Nephron progenitor cell (in vitro differentiated cells): ENCODE measurements at places on chromosomes 5 and 9.

GRCh38 chr5:126014676-126015075 lies 408.5 kb upstream of the GRAMD2B start:
- DNase-seq, result no peak

- DNase-seq, result no peak
Measured at GRCh38 chr9:682633-683508, 158.6 kb upstream of the DMRT1 start.

- no peak for DNase-seq
Measured at GRCh38 chr9:34154057-34154456, 24.8 kb upstream of the UBAP1 start.

- DNase-seq, result no peak
Measured at GRCh38 chr5:115336964-115337363, 40.5 kb upstream of the CCDC112 start.

GRCh38 chr9:94928691-94929368 lies 202.3 kb downstream of the AOPEP start:
- DNase-seq, result no peak

GRCh38 chr9:134623258-134624066 lies 18.1 kb upstream of the COL5A1 start:
- no peak for DNase-seq

DNA sequence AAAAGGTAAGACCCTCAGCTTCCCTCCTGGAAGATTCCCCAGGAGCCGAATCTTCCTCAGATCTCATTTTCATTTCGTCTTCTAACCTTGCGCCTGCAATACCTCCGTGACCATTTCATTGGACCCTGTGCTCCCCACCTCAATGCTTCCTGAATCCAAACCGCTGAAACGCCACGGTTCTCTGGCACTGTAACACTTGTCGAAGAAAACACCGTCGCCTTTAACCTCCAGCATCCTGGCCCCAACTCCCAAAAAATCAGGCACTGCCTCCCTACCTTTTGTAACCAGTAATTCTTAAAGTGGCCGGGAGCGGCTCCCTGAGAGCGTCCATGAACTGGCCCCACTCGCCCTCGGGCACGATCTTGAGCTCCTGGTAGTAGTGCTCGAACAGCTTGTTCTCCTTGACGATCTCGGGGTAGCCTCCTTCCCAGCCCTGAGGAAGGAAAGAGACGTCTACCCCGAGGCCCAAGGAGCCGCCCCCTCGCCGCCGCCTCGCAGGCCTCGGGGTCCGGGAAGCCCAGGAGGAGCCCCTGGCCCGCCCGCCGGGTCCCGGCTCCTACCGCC lies 438 bp downstream of the NSUN2 start:
- DNase-seq, result no peak

GRCh38 chr5:147303976-147304375 lies 69.2 kb downstream of the STK32A start:
- no peak for DNase-seq

DNA sequence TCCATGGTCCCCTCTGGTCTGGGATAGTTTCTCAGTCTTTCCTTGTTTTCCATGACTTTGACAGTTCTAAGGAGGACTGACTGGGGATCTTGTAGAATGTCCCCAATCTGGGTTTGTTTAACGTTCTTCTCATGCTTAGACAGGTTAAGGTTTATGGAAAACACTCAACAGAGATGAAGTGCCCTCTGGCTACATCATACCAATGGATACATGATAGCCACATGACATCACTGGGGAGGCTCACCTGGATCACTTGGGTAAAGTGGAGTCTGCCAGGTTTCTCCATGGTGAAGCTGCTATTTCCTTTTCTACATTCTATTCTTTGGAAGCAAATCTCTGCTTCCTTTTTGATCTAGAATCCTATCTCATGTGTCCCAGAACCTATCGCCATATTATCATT lies 23.8 kb upstream of the ALDH1B1 start:
- no peak for DNase-seq

DNA sequence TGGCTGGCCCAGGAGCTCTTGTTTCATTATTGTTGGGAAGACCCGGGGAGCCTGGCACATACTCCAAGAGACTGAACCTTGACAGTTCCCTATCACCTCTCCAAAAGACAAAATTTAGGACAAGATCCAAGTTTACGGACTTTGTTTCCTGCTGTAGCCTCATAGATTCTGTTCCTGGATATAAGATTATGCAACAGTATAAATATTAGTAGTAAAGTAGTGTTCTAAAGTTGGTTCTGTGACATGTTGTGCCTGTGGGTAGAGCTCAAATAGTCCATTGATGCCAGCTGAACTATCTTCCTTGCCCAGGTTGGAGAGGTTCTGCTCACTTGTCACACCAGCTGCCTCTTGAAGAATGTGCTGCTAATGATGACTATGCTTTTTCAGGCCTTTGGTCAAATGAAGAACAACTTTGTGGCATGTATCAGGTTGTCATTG lies 430.2 kb downstream of the DMAC1 start:
- DNase-seq, result no peak

DNA sequence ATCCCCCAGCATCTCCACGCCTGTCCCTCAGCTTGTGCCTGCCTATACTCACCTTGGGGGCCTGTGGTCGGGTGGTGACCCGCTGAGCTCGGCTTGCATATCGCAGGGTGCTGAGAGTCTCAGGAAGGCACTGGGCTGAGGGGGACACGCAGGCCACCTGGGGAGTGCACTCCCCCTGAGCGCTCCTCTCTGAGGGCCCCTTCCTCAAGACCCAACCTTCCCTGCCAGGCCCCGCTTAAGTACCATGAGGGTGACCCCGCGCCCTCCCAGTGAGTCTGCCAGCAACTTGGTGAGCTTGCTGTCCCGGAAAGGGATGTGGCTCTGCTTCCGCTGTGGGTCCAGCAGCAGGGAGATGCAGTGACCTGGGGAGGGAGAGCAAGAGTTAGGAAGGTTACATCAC lies 4.1 kb downstream of the KIF12 start:
- DNase-seq, result no peak

GRCh38 chr5:177295924-177296323 lies 7.6 kb downstream of the RAB24 start:
- no peak for DNase-seq

- no peak for DNase-seq
Measured at GRCh38 chr9:109739760-109740159, 40.2 kb upstream of the PALM2AKAP2 start.

DNA sequence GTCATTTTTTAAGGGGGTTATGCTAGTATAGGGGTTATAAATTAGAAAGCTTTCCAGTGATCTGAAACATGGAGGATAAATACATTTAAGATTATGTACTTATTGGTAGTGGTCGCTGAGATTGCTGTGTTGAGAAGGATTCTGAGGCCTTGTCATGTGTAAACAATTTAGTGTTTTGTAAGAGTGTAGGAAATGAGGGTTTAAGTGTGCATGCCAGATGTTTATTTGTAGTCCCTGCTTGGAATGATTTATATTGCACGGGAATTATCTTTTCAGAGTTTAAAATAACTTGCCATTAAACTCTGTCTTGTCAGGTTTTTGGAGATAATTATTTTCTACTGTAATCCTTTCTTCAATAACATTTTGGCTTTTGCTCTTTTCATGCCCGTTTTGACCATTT lies 19.4 kb downstream of the ZNF618 start:
- no peak for DNase-seq

DNA sequence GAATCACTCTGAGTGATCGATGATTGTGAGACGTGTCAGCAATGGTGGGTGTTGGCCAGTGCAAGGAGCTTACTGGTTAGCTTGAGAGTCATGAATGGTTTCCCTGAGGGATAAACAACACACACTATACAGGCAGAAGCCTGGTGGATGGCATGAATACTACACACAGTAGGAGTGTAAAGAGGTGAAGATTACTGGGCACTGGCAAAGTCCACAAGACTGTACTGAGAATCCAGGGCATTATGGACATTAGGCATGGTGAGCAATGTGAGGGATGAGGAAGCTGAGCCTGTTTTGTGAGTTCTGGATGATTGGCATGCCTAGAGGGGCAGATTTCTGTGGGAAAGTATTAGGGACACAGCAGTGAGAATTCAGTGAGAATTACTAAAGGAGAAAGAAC lies 71.3 kb downstream of the KDM4C start:
- DNase-seq, result no peak

DNA sequence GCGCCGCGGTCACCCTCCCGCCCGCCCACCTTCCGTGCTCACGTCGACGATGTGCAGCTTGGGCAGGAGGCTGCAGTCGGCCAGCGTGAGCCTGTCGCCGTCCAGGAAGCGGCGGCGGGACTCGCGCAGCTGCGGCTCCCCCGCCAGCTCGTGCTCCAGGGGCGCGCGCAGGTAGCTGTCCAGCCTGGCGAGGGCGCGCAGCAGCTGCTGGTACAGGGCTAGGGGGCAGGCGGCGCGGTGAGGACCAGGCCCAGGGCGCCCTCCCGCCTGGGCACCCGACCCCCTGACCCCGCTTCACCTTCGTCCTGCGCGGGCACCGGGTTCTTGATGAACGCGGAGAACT lies 1.5 kb downstream of the CLIC3 start:
- no peak for DNase-seq

- no peak for DNase-seq
Measured at GRCh38 chr5:99771296-99771695, 763.9 kb upstream of the FAM174A start.

DNA sequence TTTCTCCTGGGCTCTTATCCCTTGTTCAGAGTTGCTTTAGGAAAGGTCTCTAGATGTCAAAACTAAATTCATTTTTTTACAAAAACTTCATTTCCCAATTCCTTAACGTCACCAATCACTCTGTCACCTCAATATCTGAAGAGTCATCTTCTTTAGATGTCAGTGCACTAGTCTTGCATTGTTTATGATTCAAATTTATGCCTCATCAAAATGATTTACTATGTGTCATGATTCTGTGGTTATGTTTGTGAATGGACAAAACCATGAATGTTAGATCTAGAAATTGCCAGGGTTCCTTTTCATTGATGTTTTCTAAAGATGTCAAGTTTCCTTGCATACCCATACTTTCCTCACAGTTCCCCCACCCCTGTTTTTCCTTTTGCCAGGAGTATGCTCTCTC lies 21.5 kb downstream of the CWC27 start:
- no peak for DNase-seq

- no peak for DNase-seq
Measured at GRCh38 chr9:70554881-70555280, 140.4 kb upstream of the KLF9 start.

- no peak for DNase-seq
Measured at GRCh38 chr5:154625031-154625430, 130.1 kb upstream of the LARP1 start.

DNA sequence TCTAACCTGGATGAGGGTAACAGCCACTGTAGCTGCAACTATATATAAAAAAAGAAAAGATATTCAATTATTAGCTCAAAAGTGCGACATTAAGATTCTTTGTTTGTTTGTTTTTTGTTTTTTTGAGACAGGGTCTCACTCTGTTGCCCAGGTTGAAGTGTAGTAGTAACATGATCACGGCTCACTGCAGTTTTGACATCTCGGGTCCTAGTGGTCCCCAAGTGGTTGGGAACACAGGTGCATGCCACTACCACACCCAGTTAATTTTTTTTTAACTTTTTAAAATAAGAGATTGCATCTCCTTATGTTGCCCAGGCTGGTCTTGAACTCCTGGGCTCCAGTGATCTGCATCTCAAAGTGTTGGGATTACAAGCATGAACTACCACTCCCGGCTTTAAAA lies 61.8 kb downstream of the MEF2C start:
- DNase-seq, result no peak

DNA sequence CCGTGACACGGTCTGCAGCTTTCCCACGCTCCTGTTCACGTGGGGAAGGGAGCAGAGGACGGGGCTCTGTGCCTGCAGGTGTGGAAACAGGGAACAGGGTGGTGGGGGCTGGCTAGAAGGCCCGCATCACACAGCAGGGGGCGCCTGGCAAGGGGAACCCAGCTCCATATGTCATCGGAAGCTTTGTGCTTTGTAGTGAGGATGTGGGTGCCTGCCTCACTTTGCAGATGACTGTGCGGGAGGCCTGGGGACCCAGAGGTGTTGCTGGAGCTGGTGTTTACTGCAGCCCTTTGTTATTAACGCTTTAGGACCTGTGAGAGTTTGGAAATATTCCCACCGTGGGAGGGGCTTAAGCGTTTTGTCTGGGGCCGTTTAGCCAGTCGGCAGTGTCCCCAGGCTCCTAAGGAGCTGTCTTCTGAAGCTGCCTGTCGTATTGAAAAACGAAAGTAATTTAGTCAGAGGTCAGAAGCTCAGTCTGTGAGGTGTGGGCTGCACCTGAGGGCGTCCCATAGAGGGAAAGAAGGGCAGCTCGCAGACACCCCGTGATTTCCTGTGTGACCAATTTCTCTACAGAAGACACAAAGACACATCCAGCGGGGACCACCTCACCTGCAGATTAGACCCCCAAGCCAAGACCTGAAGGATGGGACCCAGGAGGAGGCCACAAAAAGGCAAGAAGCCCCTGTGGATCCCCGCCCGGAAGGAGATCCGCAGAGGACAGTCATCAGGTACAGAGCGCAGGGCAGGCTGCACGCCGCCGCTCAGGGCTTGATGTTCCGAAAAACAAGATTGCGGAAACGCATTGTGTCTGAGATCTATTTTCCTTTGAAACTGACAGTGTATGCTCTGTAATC lies 9.1 kb downstream of the MAN1B1 start:
- no peak for DNase-seq

DNA sequence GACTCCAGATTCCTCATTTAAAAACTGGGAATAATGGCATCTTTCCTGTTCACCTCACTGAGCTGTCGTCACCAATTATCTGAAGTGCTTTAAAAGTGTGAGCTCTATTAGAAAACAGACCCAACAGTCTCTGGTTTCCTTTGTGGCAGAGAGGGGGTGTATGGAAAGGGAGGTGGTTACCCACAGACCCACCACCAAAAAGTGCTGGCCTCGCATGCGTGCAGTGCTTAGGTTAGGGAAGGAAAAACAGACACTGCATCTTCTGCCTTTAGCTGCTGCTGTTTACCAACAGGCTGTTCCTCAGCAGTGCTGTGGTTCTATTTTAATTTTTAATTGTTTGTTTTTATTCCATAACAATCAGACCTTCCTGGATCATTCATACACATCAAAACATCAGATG lies 249.6 kb downstream of the PIK3R1 start:
- no peak for DNase-seq

DNA sequence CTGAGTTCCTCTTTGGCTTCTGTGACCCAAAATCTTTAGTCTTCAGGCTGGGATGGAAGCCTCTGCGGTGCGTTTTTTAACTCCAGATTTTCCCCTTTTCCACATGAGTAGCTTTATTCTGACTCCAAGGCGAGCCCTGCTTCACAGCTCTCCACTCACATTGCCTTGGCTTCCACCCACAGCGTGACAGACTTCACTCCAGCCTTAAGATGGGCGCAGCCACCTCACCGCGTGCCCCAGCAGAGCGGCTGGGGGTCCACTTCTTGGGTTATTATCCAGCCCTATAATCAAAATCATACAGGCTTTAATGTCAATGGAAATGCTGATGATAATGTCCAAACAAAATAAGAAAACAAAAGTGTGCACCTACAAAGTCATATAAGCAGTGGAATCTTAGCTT lies 1.2 kb downstream of the EXOC3 start:
- DNase-seq, result no peak

- DNase-seq, result peak; percentile 74
Measured at GRCh38 chr5:150582241-150583109, 58.0 kb upstream of the SYNPO start.

GRCh38 chr9:105142406-105143135 lies 101.9 kb upstream of the SLC44A1 start:
- no peak for DNase-seq
